ENCODE measurements at places on chromosomes 1 and 21. TPM values are rescaled to one million over a fixed set of nuclear protein-coding genes. Genes with fewer than 3 reads are reported as not detected.
A peak's percentile ranks its signal among the peaks of the same experiment; 100 is the strongest.

Gene CACNA1S
- not detected for total RNA-seq

Gene MTMR11
- total RNA-seq = 39.8 TPM

Gene SH3D21
- 1.3 TPM for total RNA-seq

Gene CD1E
- not detected for total RNA-seq

Gene ACTL8
- total RNA-seq = not detected

Gene VPS13D
- 28.3 TPM for total RNA-seq

Gene DISC1
- total RNA-seq = 16.0 TPM

Gene COL8A2
- 41.7 TPM for total RNA-seq

Gene NPHP4
- total RNA-seq = 8.2 TPM

Gene CRYZL1
- 20.0 TPM for total RNA-seq

- H3K4me3 ChIP-seq = no peak overlapping the region
- H3K27ac ChIP-seq = no peak overlapping the region
- H3K4me1 ChIP-seq = no peaks in the 10 kb centered on the region
- H3K36me3 ChIP-seq = peaks cover 9% of the 10 kb centered on the region
Measured at GRCh38 chr1:200861937-200862647, 10.7 kb upstream of the GPR25 start.

- H3K36me3 ChIP-seq = no peaks in the 10 kb centered on the region
- H3K4me1 ChIP-seq = no peaks in the 10 kb centered on the region
- H3K27ac ChIP-seq = no peak overlapping the region
- peak; percentile 16 for DNase-seq
- H3K4me3 ChIP-seq = no peak overlapping the region
Measured at GRCh38 chr1:53617382-53617781, 121.6 kb downstream of the GLIS1 start.

DNA sequence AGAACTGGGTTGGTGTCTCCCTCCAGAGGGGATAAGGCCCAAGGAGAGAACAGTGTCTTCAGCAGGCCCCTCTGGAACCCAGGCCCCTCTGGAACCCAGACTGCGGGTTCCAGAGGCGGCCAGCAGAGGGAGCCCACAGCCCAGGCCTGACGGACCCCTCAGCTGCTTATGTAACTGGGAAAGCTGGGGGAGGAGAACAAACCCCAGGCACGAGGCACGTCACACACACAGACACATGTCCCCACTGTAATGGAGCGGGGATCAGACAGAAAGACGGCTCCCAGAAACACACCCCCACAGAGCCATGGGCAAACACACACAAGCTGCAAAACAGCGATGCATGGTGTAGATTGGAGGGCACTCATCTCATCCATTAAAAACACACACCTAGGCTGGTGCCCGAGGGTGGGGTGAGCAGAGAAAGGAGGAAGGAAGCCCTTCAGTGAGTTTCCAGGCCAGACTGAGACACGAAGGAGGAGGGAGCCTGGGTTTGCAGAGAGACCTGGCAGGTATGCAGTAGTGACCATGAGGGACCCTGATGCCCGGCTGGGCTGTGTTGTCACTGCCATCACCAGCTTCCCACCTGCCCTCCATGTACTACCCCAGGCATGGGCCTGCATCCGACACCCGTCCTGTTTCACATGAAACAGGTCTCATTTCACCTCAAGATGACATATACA, 2.8 kb upstream of the IGSF8 start:
- no peak overlapping the region for H3K4me3 ChIP-seq
- peaks cover 25% of the 10 kb centered on the region for H3K4me1 ChIP-seq
- H3K27me3 ChIP-seq = no peaks in the 10 kb centered on the region
- peak overlapping the region; percentile 93 for H3K27ac ChIP-seq
- peak; percentile 91 for DNase-seq
- no peaks in the 10 kb centered on the region for H3K36me3 ChIP-seq

DNA sequence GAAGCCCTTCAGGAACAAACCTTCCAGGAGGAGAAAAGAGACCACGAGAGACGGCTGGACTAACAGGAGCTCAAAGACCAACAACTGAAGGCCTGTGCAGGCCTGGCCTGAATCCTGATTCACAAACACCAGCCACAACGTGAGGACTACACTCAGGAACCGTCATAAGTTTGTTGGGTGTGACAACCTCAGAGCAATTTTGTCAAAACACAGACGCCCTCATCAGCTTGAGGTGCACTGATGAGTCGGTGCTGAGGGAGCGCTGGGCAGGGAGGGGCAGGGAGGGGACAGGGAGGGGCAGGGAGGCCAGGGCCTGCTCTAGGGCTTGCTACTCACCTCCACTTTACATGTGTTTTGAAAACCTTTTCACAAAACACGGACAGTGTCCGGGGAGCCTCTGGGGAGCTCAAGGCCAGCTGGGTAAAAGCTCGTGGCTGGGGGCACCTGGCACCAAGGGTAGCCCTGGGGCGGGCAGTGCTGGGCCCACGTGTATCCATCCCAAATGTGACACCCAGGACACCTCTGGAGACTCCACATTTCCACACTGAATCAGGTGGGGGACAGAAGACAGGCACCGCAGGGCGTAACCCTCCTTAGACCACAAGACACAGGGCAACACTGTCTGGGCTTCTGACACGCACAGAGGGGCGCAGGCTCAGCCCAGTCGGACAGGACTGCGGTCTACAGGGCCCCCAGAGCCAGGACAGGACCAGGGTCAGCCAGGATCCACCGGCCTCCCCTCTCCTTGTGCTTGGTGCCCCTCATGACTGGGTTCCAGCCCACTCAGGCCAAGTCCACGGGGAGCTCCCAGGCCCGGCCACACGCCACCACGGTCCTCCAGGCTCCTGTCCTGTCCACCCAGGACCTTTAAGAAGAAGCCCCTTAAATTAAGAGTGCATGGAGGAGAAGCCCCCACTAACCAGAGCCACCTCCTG, 16.5 kb downstream of the LSS start:
- H3K36me3 ChIP-seq = peaks cover 95% of the 10 kb centered on the region
- H3K4me1 ChIP-seq = no peaks in the 10 kb centered on the region
- no peak for DNase-seq
- H3K27ac ChIP-seq = no peak overlapping the region
- H3K4me3 ChIP-seq = no peak overlapping the region

DNA sequence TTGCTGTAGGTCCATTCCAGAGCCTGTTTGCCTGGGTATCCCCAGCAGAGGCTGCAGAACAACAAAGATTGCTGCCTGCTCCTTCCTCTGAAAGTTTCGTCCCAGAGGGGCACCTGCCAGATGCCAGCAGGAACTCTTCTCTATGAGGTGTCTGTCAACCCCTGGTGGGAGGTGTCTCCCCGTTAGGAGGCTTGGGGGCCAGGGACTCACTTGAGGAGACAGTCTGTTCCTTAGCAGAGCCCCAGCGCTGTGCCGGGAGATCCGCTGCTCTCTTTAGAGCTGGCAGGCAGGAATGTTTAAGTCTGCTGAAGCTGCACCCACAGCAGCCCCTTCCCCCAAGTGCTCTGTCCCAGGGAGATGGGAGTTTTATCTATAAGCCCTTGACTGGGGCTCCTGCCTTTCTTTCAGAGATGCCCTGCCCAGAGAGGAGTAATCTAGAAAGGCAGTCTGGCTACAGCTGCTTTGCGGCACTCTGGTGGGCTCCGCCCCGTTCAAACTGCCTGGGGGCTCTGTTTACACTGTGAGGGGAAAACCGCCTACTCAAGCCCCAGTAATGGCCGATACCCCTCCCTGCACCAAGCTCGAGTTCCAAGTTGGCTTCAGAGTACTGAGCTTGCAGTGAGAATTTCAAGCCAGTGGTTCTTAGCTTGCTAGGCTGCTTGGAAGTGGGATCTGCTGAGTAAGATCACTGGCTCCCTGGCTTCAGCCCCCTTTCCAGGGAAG, 8.7 kb upstream of the SLC25A24 start:
- DNase-seq = no peak
- no peak overlapping the region for H3K4me3 ChIP-seq
- no peak overlapping the region for H3K27ac ChIP-seq
- H3K4me1 ChIP-seq = no peaks in the 10 kb centered on the region
- H3K27me3 ChIP-seq = no peaks in the 10 kb centered on the region

- no peaks in the 10 kb centered on the region for H3K36me3 ChIP-seq
- no peaks in the 10 kb centered on the region for H3K27me3 ChIP-seq
- peak overlapping the region; percentile 91 for H3K27ac ChIP-seq
- peaks cover 53% of the 10 kb centered on the region for H3K4me1 ChIP-seq
Measured at GRCh38 chr1:54332781-54333585, 73.2 kb downstream of the SSBP3 start.

- no peaks in the 10 kb centered on the region for H3K4me1 ChIP-seq
- DNase-seq = no peak
- H3K36me3 ChIP-seq = no peaks in the 10 kb centered on the region
- H3K27ac ChIP-seq = no peak overlapping the region
- H3K4me3 ChIP-seq = no peak overlapping the region
- H3K27me3 ChIP-seq = no peaks in the 10 kb centered on the region
Measured at GRCh38 chr1:244022311-244022710, 28.8 kb upstream of the ZBTB18 start.

- no peak overlapping the region for H3K27ac ChIP-seq
- DNase-seq = no peak
- no peaks in the 10 kb centered on the region for H3K27me3 ChIP-seq
- no peaks in the 10 kb centered on the region for H3K4me1 ChIP-seq
Measured at GRCh38 chr1:117112047-117112717, 9.4 kb downstream of the TRIM45 start.

DNA sequence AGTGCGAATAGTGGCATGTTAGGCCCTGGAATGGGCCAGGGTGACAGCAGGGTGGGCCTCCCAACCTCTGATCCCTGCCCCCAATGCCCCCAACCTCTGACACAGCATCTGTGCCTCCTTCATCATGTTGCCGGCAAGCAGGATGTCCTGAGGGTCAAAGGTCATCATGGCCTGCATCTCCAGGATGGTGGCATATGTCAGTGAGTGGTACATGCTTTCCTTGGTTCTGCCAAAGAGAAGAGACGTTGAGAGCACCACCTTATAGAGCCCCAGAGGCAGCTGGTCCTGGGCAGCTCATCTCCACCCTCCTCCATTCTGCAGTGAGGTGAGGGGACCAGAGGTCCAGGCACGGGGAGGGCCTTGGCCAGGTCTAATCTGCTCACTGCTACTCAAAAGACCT, 17.6 kb downstream of the TTC39A start:
- H3K4me1 ChIP-seq = peaks cover 2% of the 10 kb centered on the region
- H3K4me3 ChIP-seq = no peak overlapping the region

DNA sequence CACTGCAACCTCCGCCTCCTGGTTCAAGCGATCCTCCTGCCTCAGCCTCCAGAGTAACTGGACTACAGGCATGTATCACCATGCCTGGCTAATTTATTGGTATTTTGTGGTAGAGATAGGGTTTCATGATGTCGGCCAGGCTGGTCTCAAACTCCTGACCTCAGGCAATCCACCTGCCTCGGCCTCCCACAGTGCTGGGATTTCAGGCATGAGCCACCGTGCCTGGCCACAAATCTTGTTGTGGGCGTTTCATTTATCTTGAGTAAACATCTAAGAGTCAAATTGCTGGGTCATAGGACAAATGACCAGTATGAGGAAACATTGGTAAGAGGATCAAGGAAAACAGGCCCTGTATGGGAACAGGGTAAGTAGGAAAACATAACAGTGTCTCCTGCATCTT, 17.9 kb downstream of the TMEM200B start:
- peaks cover 3% of the 10 kb centered on the region for H3K36me3 ChIP-seq
- no peak for DNase-seq
- H3K27ac ChIP-seq = no peak overlapping the region
- no peaks in the 10 kb centered on the region for H3K4me1 ChIP-seq

DNA sequence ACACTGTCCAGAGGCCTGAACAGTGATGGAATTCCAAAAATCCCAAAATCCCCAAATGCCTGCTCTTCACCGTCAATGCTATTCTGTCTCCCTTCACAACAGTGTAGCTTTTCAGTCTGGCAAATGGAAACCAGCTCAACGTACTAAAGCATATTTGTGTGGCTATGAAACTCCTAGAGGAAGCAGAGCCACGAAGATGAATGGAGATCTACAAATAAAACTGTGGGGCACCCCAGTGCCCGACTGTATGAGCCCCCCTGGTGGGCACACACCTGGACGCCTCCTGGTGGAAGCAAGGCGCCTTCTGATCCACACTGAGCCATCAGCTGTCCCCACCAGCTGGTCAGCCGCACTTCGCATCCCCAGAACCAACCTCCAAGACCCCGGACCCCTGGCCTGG, 129.1 kb upstream of the SOD1 start:
- no peaks in the 10 kb centered on the region for H3K36me3 ChIP-seq
- no peak overlapping the region for H3K4me3 ChIP-seq
- DNase-seq = no peak
- H3K27me3 ChIP-seq = no peaks in the 10 kb centered on the region
- no peak overlapping the region for H3K27ac ChIP-seq

DNA sequence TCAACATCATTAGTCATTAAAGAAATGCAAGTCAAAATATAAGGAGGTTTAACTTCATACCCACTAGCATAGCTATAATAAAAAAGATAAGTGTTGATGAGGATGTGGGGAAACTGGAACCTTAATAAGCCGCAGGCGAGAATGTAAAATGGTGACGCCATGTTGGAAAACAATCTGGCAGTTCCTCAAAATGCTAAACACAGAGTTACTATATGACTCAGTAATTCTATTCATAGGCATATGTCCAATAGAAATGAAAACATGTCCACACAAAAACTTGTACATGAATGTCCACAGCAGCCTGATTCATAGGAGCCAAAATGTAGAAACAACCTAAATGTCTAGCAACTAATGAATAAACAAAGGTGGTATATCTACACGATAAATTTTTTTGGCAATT, 23.2 kb downstream of the DDX59 start:
- H3K36me3 ChIP-seq = peaks cover 32% of the 10 kb centered on the region
- no peaks in the 10 kb centered on the region for H3K27me3 ChIP-seq
- H3K4me1 ChIP-seq = no peaks in the 10 kb centered on the region
- no peak overlapping the region for H3K27ac ChIP-seq
- H3K4me3 ChIP-seq = no peak overlapping the region
- no peak for DNase-seq

DNA sequence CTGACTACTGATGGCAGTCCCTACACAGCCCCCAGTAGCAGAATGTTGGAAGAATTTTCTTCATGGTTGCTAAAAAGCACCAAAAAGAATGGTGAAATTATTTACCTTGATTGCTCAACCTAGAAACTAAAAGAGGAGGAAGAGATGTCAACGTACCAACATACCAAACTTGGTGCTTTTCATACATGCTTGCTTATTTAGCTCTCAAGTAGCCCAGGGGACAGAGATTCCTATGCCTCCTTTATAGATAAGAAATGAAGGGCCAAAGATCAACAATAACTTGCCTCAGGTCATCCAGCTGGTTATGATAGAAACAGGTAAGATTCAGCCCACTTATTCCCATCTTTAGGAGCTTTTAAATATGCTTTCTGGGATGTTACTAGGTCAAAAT, 170.6 kb downstream of the PIGK start:
- H3K4me3 ChIP-seq = no peak overlapping the region
- H3K27me3 ChIP-seq = no peaks in the 10 kb centered on the region
- no peak for DNase-seq

Data from ascending aorta (tissue), 2 donors.